Endothelial cell (in vitro differentiated cells): ENCODE measurements at places on chromosomes 11 and 22. TPM values are rescaled to one million over a fixed set of nuclear protein-coding genes. Genes with fewer than 3 reads are reported as not detected.

GRCh38 chr11:39361557-39361956, 2097.9 kb downstream of the LRRC4C start:
- H3K27ac ChIP-seq = no peak overlapping the region
- no peak overlapping the region for H3K4me3 ChIP-seq
- H3K27me3 ChIP-seq = no peaks in the 10 kb centered on the region
- no peaks in the 10 kb centered on the region for H3K4me1 ChIP-seq
- no peak for DNase-seq

DNA sequence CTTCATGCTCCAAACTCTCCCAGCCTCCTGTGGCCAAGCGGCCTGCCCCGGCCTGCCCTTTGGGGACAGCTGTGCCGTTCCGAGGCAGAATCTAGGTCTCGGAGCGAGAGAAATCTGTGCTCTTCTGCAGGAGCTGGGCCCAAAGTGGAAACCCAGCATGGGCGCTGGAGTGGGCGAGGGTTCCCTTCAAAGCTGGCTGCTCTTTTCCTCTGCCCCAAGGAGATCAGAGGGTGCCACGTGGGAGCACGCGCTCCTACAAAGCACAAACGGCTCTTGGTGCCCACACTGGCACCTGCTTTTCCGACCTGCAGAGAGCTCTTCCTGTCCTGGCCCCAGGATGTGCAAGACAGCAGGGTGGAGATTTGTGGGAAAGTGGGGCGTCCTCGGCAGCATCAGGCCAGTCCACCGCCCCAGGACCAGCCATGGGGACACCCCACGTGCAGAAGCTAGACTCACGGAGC, 6.9 kb downstream of the OSBPL5 start:
- no peak overlapping the region for H3K27ac ChIP-seq
- no peak for DNase-seq
- peaks cover 6% of the 10 kb centered on the region for H3K36me3 ChIP-seq
- peaks cover 15% of the 10 kb centered on the region for H3K4me1 ChIP-seq
- H3K4me3 ChIP-seq = no peak overlapping the region
- peaks cover 8% of the 10 kb centered on the region for H3K27me3 ChIP-seq

GRCh38 chr11:134266440-134266839, 9.7 kb upstream of the GLB1L3 start:
- no peak overlapping the region for H3K4me3 ChIP-seq
- peaks cover 19% of the 10 kb centered on the region for H3K4me1 ChIP-seq
- H3K27me3 ChIP-seq = peaks cover 3% of the 10 kb centered on the region
- DNase-seq = no peak

DNA sequence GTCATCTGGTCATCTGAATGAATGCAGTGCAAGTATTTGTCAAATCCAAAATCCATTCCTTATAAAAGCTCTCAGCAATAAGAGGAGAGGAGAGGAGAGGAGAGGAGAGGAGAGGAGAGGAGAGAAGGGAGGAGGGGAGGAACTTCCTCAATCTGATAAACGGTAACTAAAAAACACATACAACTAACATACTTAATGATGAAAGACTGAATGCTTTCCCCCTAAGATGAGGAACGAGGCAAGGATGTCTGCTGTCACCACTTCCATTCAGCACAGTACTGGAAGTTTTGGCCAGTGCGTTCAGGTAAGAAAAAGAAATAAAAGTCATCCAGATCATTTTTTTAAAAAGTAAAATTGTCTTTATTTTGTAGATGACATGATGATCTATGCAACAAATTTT, 80.4 kb downstream of the CD82 start:
- no peak for DNase-seq
- no peak overlapping the region for H3K4me3 ChIP-seq
- H3K36me3 ChIP-seq = no peaks in the 10 kb centered on the region

DNA sequence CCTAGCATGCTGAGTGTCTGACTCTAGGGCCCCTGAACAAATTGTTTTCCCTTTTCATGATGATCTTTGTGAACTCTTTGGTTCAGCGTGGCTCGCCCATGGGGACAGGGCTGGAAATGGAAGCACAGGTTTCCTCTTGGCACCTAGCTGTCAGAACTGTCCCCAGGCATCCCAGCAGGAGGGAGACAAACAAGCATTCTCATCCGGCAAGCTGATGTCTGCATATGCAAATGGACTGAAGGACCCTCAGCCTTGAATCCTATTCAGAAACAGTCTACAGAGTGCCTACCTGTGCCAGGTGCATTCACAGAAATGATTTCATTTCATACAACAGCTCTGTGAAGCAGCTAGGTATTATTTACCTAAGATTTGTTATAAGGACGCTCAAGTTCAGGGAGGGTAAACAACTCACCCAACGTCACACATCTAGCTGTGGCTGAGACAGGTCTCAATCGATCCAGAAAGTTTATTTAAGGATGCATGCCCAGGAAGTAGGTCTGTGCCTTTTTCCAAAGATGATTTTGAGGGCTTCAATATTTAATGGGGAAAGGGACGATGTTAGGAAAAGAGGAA, 176.4 kb downstream of the KIRREL3 start:
- peaks cover 3% of the 10 kb centered on the region for H3K4me1 ChIP-seq
- H3K27ac ChIP-seq = no peak overlapping the region
- no peaks in the 10 kb centered on the region for H3K36me3 ChIP-seq
- H3K4me3 ChIP-seq = no peak overlapping the region
- DNase-seq = no peak

Gene PVALB
- total RNA-seq = not detected

Gene SPI1
- total RNA-seq = not detected

Gene TUG1
- total RNA-seq = 155 TPM

Gene MMP11
- 3.4 TPM for total RNA-seq
